ENCODE measurements at places on chromosomes 16 and 17.
A peak's percentile ranks its signal among the peaks of the same experiment; 100 is the strongest.

DNA sequence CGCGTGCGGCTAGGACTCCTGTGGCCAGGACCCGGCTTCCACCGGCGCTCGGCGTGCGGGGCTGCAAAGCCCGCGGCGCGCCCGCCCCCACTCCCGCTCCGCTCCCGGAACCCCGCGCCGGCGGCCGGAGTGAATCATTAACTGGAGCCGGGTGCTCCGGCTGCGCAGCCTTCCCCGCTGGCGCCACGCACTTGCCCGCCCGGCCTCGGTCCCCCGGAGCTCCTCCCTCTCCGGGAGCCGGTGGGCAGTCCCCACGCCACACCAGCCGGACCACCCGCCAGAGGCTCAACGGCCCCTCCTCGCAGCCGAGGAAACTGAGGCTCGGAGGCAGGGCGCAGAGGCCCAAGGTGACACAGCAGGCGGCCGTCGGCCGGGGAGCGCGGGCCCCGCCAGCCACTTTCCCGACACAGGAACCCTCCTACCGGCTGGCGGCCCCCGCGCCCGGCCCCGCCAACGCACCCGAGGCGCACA, 580 bp downstream of the BCAR1 start:
- DNase-seq, result peak; percentile 58

GRCh38 chr16:30054959-30055553, 10.5 kb upstream of the ALDOA start:
- peak; percentile 86 for DNase-seq

GRCh38 chr16:2818272-2818876, 1.3 kb downstream of the PRSS21 start:
- no peak for DNase-seq

- DNase-seq, result no peak
These were observed 109.7 kb upstream of the NUDT7 start for GRCh38 chr16:77612596-77612995.

DNA sequence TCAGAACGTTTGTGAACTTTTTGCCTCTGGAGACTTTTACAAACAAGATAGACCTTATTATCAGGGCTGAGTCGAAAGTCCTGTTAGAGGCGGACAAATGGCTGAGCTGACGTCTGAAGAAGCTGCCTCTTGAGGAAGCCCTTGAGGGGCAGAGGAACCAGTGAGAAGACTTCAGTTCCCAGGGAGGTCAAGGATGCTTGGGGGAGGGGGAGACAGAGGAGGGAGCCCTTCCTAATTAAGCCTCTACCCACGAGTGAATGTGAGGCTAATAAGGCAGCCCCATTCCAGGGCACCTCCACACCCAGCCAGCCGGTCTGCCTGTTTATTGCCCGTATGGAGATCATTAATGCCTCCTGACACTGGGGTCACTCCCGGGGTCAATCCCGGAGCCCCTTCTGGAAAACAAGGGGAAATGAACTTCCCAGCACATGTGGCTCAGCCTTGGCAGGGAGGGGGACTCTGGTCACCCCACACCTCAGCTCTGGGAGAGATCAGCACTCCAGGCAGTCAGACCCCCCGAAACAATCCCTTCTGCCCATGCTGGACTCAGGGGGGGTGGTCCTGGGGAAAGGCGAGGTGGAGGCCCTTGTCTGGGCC, 9.2 kb upstream of the TBX4 start:
- no peak for DNase-seq

- no peak for DNase-seq
These were observed 30.2 kb downstream of the PLD6 start for GRCh38 chr17:17175917-17176316.

DNA sequence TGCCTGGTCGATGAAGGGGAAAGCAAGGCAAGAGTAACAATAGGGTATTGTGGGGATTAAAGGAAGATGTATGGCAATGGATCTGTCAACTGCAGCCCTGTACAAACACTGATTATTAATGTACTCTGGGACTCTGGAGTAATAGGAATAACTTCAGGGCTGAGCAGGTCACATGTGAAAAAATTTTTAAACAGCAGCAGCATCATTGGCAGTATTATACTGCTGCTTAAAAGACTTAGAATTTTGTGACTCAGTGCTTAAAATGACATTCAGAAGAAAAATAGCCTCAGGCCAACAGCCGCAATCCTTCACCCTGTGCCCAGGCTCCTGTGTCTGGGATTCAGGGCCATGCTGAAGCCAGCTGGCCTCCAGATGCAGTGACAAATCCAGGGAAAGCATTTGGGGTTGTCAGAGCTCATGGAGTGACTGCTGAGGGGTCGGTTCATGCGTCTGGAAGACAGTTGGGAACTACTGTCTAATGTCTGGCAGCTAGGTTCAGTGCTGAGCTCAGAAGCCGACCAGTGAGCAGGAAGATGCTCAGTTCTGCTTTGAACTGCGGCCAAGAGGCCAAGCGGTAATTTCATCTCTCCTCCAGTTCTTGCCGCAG, 22.2 kb downstream of the TEX2 start:
- no peak for DNase-seq

DNA sequence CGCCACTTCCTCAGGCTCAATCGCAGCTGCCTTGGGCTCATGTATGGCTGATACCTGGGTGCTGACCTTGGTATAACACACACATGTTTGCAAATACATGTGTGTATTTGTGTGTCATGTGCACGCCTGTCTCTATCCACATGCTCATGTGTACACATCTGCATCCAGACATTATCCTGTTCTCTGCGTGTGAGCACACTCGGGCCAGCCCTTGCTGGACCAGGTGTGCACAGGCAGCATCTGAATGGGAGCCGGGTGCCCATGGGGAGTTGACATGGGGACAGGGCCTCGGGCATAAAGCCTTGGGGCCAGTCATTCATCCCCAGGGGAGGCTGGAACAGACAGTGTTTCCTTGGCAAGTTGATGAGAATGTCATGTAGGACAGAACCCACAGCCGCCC, 29.1 kb upstream of the CRHR1 start:
- DNase-seq, result no peak

DNA sequence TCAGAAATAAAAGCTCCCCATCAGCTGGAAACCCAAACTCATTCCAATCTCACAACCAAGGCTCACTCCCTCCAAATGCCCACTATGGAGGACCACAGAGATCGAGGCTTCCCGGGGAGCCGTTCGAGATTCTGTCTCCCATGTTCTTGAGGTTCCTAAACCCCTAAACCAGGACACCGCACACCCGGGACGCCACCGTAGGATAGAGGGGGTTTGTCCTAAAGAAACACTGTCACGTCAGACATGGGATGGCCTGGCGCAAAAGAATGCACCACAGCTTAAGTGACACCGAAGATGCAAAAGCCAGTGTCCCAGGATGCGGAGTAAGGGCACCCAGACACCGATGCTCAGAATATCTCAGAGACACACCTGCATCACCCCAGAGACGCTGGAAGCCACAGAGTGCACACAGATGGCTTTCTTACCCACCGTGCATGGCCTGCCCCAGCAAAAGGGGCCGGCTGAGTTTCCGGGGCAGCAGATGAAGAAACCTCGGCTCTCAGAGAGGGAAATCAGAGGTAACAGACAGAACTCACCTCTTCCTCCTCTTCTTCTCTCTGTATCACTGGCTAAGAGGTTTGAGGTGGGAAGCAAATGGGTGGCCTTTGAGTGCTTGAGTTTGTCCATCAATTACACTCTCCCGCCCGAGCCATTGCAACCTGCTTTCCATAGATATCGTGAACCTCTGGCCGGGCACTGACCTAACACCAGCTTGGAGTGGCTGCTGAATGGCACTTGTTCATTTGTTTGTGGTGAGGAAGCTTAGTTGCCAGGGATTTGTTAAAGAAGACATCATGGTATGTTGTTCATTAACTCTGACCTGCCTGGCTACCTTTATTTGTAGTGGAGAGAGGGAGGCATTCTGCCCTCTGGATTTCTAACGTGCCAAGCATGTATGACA, 65.1 kb upstream of the TNRC6C start:
- DNase-seq, result peak; percentile 61
